Mesothelial cell of epicardium (in vitro differentiated cells): ENCODE measurements at places on chromosomes 6 and 20. TPM values are rescaled to one million over a fixed set of nuclear protein-coding genes. Genes with fewer than 3 reads are reported as not detected.

GRCh38 chr6:64930681-64931080 is 776.3 kb downstream of the EYS start:
- H3K36me3 ChIP-seq, result no peaks in the 10 kb centered on the region
- H3K27me3 ChIP-seq, result no peaks in the 10 kb centered on the region
- no peak for DNase-seq
- no peaks in the 10 kb centered on the region for H3K4me1 ChIP-seq
- H3K4me3 ChIP-seq, result no peak overlapping the region
- H3K27ac ChIP-seq, result no peak overlapping the region

DNA sequence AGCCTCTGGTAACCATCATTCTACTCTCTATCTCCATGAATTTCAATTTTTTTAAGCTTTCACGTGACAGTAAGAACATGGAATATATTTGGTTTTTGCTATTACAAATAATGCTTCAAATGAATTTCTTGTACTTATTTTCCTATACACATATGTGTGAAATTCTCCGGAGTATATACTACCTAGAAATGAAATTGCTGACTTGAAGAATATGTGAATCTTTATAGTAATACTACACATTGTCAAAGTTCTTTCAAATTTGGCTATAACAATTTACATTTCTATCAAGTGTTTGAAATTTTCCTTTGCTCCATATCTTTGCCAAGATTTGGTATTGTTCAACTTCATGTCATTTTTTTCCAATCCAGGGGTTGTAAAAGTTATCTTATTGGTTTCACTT is 11.6 kb upstream of the VGLL2 start:
- no peak overlapping the region for H3K4me3 ChIP-seq
- H3K36me3 ChIP-seq, result no peaks in the 10 kb centered on the region
- peaks cover 46% of the 10 kb centered on the region for H3K27me3 ChIP-seq
- no peak overlapping the region for H3K27ac ChIP-seq

The HEY2 gene
- total RNA-seq, result 8.8 to 11.7 TPM (median 9.6 TPM) in 3 replicates

The CENPW gene
- 22.9 to 23.8 TPM (median 23.3 TPM) in 3 replicates for total RNA-seq

GRCh38 chr20:24362080-24362479 is 107.3 kb upstream of the SYNDIG1 start:
- no peaks in the 10 kb centered on the region for H3K4me1 ChIP-seq
- H3K27me3 ChIP-seq, result peaks cover 14% of the 10 kb centered on the region
- H3K27ac ChIP-seq, result no peak overlapping the region
- no peak overlapping the region for H3K4me3 ChIP-seq
- no peak for DNase-seq

DNA sequence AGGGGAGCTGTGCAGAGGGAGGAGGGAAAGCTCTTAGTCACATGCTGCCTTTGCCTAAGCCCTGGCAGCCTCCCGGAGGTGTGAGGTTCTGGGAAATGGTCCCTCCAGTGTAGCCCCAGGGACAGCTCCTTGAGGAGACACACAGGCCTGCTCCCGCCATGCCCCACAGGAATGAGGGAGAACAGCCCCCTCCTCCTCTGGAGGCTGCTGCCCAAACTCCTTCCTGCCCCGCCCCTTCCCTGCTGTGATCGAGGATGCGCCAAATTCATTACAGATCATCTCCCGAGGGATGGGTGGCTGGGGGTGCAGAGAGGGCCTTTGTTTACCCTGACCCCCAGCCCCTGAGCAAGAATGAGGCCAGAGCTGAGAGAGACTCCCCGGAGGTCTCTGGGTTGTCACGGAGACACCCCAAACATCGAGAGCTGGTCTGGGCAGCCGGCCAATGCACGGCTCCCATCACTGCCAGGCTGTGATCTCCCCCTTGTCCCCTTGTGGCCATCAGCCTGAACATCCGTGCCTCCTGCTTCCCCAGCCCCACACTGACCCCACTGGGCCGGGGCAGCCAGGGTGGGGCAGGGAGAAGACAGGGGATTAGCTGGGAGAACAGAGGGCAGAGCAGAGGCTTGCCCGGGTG is 8.4 kb downstream of the CYP21A2 start:
- DNase-seq, result no peak
- H3K4me3 ChIP-seq, result no peak overlapping the region
- H3K36me3 ChIP-seq, result no peaks in the 10 kb centered on the region
- no peaks in the 10 kb centered on the region for H3K27me3 ChIP-seq
- H3K4me1 ChIP-seq, result peaks cover 17% of the 10 kb centered on the region
- no peak overlapping the region for H3K27ac ChIP-seq

DNA sequence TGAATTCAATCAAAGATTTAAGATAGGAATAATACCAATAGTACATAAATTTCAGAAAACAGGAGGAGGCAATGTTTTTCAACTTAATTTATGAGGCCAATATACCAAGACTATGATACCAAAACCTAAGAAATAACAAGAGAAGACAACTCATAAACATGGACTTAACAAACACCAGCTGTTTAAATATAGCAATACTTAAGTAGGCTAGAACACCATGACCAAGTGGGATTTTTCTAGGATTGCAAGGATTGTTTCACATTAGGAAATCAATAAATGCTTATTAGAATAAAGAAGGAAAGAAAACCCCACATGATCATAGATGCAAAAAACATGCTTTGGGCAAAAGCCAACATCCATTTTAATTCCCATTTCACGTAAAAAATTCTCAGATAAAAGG is 355.1 kb downstream of the EPM2A start:
- H3K27ac ChIP-seq, result no peak overlapping the region
- H3K4me1 ChIP-seq, result peaks cover 11% of the 10 kb centered on the region
- no peak for DNase-seq
- H3K4me3 ChIP-seq, result no peak overlapping the region
- no peaks in the 10 kb centered on the region for H3K27me3 ChIP-seq

DNA sequence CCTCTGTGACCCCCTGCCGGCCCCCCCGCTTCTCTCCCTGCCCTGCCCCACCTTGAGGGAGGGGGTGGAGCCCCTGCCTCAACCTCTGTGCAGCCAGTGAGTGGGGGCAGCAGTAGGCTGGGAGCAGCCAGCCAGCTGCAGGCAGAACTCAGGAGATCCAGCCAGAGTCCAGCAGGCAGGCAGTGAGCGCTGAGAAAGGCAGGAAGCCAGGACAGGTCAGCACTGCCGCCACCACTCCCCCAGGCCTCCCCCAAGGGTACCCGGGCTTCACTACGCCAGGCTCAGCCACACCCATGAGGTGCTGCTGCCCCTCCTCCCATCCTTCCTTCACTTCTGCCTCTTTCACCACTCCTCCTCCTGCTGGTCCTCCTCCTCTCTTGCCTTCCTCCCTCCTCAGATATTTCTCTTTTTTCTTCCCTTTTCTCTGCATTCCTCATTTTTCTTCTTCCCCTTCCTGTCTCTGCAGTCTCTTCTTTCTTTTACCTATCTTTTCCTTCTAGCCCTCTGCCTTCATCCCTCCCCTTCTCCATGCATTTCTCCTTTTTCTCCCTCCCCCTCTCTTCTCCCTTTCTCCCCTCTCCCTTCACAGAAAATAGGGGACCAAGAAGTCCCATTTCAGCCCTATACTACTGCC is 11.5 kb downstream of the TMEM63B start:
- peaks cover 23% of the 10 kb centered on the region for H3K4me1 ChIP-seq
- H3K4me3 ChIP-seq, result no peak overlapping the region
- H3K36me3 ChIP-seq, result peaks cover 27% of the 10 kb centered on the region
- no peak for DNase-seq
- H3K27ac ChIP-seq, result no peak overlapping the region

DNA sequence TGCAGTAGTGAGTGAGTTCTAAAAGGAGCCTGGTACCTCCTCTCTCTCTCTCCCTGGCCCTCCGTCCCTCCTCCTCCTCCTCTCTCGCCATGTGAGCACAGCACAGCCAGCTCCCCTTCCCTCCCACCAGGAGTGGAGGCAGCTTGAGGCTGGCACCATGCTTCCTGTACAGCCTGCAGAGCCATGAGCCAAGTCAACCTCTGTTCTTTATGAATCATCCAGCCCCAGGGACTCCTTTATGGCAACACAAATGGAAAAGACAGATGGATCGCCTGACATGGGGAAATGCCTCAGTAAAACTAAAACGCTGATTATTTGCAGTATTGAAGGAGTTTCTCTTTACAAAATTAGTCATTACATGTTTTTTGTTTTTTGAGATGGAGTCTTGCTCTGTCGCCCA is 233.7 kb upstream of the ARID1B start:
- H3K36me3 ChIP-seq, result no peaks in the 10 kb centered on the region
- peaks cover 33% of the 10 kb centered on the region for H3K27me3 ChIP-seq
- no peak overlapping the region for H3K4me3 ChIP-seq
- DNase-seq, result no peak
- no peaks in the 10 kb centered on the region for H3K4me1 ChIP-seq

DNA sequence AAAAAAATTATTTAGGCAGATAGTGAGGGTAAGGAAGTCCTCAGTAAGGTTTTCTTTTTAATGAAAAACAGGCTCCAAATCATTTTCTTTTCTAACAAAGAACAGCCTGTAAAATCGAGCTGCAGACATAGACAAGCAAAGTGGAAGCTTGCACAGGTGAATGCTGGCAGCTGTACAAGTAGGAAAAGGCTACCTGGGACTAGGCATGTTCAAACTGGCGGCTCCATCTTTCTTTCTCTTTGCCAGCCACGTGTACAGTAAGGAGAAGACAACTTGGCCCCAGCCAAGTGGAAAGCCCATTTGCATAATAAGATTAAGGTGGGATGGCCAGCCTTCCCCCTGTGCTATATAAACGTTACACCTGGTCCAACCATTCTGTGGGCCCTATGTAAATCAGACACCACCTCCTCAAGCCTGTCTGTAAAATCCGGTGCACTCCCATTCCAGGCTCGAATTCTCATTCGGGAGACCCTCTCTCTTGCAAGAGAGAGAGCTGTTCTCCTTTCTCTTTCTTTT is 27.0 kb upstream of the SLC2A12 start:
- peaks cover 3% of the 10 kb centered on the region for H3K4me1 ChIP-seq
- H3K36me3 ChIP-seq, result no peaks in the 10 kb centered on the region
- H3K4me3 ChIP-seq, result no peak overlapping the region
- no peaks in the 10 kb centered on the region for H3K27me3 ChIP-seq

DNA sequence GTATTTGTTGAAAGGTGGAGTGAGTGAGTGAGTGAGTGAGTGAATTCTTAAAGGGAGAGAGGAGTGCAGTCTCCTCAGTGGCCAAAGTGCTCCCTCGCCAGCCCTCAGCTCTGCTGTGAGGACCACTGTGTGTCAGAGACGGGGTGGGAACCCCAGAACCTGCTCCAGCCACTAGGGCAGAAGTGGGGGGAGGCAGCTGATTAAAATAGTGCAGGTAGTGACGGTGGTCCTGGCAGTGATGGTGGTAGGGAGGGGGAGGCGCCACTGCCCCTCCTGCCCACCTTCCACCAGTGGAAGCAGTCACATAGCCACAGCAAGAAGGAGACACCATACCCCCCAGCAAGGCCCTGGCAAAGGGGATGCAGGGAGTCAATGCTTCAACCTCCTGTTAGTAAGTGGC is 133.5 kb downstream of the PHACTR3 start:
- DNase-seq, result no peak
- no peaks in the 10 kb centered on the region for H3K36me3 ChIP-seq
- no peaks in the 10 kb centered on the region for H3K27me3 ChIP-seq
- no peak overlapping the region for H3K4me3 ChIP-seq
- H3K27ac ChIP-seq, result no peak overlapping the region
- no peaks in the 10 kb centered on the region for H3K4me1 ChIP-seq

DNA sequence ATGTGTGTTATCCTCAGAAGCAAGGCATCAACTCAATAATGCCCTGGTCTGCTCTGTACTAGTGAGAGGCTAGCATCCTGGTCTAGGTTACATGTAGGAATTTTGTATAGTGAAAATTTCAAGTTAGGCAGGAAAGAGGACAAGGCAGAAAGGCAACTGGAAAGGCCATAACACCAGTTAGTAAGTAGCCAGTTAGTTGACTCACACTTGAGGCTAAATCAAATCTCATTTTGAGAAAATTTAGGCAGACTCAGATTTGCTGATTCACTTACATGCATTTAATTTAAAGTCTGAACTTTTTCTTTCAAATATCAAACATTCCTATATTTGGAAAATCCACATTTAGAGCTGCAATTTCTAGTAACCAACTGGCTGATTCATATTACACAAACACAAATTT is 184.5 kb upstream of the TCF21 start:
- no peak overlapping the region for H3K4me3 ChIP-seq
- no peaks in the 10 kb centered on the region for H3K27me3 ChIP-seq
- no peak overlapping the region for H3K27ac ChIP-seq
- no peaks in the 10 kb centered on the region for H3K36me3 ChIP-seq
- no peak for DNase-seq

DNA sequence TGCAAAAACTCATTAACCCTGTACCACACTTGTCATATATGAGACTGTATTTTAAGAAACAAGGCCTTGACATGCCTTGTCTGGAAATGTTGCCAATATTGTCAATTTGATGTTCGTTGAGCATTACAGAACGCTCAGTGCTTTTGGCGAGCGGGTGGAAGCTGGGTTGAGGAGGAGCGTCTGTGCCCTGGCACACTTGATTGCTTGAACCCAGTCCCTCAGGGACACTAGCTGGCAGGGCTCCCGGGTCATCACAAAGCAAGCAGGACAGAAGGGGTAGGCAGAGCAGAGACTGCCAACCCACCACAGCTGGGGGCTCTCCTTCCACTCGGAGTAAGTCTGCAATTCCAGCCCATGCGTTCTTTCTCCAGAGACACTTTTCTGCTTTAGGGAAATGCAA is 286.3 kb downstream of the KHDC1L start:
- no peak for DNase-seq
- H3K4me1 ChIP-seq, result peaks cover 5% of the 10 kb centered on the region
- H3K27ac ChIP-seq, result no peak overlapping the region
- no peaks in the 10 kb centered on the region for H3K36me3 ChIP-seq

DNA sequence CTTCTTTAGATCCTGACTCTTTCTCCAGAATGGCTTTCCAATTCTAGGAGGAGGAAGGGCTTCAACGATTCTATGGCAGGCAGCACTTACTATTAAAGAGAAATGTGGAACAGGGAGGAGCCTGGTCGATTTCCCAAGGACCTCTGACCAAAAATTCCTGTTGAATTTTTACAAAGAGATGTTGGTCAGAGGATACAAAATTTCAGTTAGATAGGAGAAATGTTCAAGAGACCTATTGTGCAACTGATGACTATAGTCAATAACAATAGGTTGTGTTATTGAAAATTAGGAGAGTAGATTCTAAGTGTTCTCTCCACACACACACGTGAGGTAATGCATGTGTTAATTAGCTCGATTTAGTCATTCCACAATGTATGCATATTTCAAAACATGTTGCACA is 130.1 kb upstream of the TNFAIP3 start:
- no peaks in the 10 kb centered on the region for H3K27me3 ChIP-seq
- H3K4me3 ChIP-seq, result no peak overlapping the region
- H3K4me1 ChIP-seq, result peaks cover 56% of the 10 kb centered on the region
- no peaks in the 10 kb centered on the region for H3K36me3 ChIP-seq
- H3K27ac ChIP-seq, result no peak overlapping the region

DNA sequence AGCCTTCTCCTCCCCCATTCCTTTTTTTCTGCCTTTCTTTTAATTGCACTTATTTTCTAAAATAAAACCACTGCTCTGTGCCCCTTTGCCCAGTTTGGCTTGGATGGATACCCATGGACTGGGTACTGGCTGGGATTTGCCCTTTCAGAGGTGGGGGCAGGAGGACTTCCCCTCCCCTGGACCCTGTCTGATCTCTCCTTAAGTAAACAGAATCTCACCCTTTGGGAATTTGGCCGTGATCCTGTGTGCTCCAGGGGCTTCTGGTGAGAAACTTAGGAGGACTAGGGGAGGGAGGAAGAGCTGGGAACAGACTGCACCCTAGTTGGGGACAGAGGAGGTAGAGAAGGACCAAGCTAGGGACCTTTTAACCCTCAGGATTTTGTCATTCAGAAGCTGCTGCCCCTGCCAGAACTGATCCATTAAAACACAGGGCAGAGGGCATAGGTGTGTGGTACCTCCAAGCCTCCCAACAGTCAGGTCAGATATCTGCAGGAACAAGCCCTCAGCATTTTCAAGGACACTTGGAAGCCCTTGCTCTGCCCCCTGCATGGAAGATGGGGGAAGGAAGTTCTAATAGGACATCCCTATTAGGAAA is 7.3 kb downstream of the FOXP4 start:
- no peaks in the 10 kb centered on the region for H3K27me3 ChIP-seq
- peaks cover 11% of the 10 kb centered on the region for H3K36me3 ChIP-seq
- H3K4me1 ChIP-seq, result peaks cover 46% of the 10 kb centered on the region
- H3K27ac ChIP-seq, result peak overlapping the region; percentile 36
- no peak for DNase-seq
